ENCODE measurements at places on chromosomes 5 and 9.

DNA sequence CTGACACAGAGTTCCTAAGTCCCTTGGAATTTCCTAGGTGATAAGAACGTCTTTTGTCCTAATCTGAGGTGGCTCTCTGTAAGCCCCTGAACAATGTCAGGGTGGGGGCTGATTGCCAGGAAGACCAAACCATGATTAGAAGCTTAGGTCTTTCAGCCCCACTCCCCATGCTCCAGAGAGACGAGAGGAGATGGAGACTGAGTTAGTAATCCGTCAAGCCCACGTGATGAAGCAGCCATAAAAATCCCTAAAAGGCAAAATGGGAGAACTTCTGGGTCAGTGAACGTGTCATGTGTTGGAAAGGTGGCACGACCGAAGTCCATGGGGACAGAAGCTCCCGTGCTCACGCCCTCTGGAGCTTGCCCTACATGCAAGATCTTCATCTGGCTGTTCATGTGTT, 85.6 kb downstream of the RAD23B start:
- peak; percentile 12 for DNase-seq

GRCh38 chr9:76245518-76245917, 148.7 kb downstream of the RFK start:
- no peak for DNase-seq

DNA sequence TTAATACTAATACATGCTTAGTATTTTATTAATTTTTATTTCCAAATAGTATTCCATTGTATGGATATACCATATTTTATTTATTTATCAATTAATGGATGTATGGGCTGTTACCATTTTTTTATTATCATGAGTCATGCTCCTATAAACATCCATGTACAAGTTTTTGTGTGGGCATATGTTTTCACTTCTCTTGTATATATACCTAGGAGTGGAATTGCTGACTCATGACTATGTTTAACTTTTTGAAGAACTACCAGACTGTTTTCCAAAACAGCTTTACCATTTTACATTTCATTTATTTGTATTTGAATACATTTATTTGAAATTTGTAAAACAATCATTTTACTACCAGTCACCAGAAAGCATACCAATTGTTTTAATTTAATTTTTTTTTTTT, 14.1 kb upstream of the LRRC19 start:
- no peak for DNase-seq

GRCh38 chr9:130263601-130264413, 1.8 kb upstream of the HMCN2 start:
- no peak for DNase-seq

DNA sequence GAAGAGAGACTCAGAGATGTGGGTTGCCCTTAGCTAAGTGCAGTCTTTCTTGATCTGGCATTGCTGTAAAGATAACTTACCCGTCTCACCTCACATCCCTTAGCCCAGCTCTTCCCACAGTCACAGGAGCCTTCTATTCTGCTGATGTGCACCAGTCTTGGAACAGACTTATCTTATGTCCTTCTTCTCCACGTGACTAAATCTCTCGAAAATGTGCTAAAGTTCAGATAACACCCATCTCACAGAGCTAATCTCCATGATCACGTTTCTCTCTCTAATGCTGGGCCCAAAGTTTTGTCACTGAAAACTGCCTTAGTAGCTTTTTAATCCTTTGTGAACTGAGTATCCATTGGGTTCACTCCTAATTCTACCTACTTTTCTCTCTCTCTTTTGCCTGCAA, 16.7 kb downstream of the SLC36A1 start:
- no peak for DNase-seq

GRCh38 chr9:92140074-92140753, 25.0 kb upstream of the SPTLC1 start:
- DNase-seq, result peak; percentile 77

DNA sequence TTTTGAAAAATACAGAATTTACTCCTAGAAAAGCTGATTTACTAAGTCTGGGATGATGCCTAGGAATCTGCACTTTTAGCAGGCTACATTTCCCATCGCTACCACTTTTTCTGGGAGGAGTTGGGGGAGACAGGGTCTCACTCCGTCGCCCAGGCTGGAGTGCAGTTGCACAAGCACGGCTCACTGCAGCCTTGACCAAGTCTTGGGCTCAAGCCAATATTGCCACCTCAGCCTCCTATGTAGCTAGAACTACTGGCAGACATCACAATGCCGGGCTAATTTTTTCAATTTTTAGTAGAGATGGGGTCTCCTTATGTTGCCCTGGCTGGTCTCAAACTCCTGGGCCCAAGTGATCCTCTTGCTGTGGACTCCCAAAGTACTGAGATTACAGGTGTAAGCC, 85.9 kb downstream of the NR6A1 start:
- no peak for DNase-seq

DNA sequence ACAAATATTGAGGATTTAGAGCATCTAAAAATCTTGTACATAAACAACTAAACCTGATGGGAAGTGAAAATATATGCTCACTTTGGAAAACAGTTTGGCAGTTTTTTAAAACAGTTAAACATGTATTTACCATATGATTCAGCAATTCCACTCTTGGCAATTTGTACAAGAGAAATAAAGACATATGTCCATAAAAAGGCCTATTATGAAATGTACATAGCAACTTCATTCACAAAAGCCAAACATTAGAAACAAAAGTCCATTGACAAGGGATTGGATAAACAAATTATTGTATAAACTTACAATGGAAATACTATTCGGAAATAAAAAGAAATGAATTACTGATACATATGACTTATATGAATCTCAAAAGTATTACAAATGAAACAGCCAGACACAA, 196.2 kb upstream of the SLC24A2 start:
- DNase-seq, result no peak

GRCh38 chr5:124923131-124923530, 176.7 kb upstream of the ZNF608 start:
- no peak for DNase-seq

- peak; percentile 35 for DNase-seq
Measured at GRCh38 chr9:22158927-22159346, 149.8 kb upstream of the CDKN2B start.

DNA sequence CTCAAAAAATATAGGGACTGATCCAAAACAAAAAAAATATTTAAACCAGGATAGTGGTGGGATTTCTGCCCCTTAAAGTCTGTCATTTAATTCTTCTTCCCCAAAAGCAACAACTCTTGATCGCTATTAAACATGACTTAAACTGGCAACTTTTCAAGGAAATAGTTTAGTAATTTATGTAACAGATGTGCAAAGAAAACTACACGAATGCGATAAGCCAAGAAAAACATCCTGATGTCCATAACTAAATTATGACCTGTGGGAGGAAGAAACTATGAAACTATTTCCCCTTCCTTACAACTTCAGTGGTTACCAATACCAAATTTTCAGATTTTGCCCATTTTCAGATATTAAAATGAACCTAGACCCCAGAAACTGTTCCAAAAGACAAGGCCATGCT, 31.5 kb downstream of the CLINT1 start:
- DNase-seq, result no peak

GRCh38 chr5:37015795-37016666, 139.5 kb downstream of the NIPBL start:
- DNase-seq, result no peak

DNA sequence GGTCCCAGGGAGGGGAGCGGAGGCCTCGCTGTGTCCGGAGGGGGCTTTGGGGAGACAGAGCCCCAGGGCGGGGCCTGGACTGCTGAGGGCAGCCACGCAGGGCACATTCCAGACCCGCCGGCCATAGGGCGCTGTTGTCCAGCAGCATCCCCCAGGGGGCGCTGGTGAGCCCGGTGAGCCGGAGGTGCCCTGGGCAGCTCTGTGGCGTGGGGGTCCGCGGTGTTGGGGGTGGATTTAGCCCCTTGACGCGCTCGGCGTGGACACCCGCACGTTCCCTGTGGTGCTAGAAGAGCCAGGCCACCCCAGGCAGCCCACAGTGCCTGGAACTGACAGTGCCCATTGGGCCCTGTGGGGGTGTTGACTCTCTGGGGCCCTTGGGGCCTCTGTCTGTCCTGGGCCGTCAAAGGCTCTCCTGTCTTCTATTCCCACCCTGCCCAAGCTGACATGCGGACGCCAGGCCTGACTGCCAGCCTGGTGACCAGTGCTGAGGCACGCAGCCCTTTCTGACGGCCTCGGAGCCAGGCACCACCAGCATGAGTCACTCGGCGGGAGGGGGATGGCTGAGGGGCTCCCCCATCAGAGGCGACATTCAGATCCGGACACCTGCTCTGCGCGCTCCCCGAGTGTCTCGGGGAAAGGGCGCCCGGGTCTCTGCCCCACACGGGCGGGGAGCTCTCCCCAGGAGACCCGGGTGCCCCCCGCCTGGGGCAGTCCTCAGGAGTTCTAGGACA, 23.9 kb downstream of the TPPP start:
- DNase-seq, result peak; percentile 63

GRCh38 chr5:140554454-140554853, 2.8 kb downstream of the SRA1 start:
- DNase-seq, result no peak

DNA sequence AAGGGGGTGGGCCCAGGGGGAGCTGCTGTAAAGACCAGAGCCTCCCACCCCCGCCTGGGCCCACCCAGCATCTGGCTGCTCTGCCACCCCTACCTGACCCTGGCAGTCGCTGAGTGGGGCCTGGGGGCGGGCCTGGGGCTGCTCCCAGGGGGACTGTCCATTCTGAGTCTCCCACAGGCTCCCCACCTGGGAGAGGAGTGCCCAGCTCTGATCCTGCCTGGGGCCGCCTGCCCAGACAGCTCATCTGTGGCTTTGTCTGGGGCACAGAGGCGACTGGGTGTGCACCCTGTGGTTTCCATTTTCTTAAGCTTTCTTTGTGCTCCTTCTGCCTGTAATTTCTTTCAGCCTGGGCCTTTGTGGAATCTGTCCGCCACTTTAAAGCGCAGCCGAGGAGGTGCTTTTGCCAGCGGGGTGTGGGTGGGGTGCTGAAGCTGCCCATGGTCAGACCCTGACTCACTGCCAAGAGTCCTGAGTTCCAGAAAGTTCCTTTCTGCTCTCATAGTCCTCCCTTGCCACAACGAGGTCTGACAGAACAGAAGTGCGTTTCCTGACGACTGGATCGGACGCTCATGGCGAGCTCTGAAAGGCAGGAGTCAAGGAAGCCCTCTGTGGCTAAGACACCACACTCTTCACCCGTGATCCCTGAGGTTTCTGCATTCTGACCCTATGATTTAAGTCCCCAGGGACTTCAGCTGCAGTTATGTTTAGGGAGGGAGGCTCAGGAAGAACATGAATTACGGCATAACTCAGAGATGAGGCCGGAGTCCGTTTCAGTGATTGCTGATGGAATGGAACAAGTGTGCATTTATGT, 225.0 kb downstream of the FANCC start:
- DNase-seq, result peak; percentile 32
